Stimulated activated CD8-positive, alpha-beta memory T cell treated with anti-CD3 and anti-CD28 coated beads, Interleukin-4, amount 100 ng/mL, for 1 hour (primary cell): ENCODE measurements at places on chromosomes 7 and 10.

- no peak for DNase-seq
Measured at GRCh38 chr10:35208536-35208935, 81.9 kb downstream of the CREM start.

GRCh38 chr7:23894892-23895569 lies 185.0 kb downstream of the STK31 start:
- DNase-seq = no peak

DNA sequence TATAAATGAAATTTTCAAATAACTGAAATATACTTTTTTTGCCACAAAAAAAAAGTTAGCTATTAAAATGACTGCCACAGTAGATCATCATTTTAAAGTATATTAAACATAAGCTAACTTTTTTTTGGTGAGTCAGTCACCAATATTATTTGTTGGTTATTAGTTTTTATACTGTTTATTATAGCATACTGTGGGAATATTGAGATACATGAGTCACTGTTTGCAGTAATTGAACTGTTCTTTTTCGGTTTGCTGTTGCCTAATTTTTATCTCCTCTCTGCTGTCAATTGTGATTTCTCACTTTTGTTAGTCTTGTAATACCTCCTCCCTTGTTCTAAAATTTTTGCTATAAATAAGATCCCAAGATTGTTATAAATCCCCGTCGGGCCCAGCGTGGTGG lies 45.7 kb downstream of the BTAF1 start:
- DNase-seq = no peak

GRCh38 chr7:102009628-102010027 lies 192.2 kb downstream of the CUX1 start:
- no peak for DNase-seq

DNA sequence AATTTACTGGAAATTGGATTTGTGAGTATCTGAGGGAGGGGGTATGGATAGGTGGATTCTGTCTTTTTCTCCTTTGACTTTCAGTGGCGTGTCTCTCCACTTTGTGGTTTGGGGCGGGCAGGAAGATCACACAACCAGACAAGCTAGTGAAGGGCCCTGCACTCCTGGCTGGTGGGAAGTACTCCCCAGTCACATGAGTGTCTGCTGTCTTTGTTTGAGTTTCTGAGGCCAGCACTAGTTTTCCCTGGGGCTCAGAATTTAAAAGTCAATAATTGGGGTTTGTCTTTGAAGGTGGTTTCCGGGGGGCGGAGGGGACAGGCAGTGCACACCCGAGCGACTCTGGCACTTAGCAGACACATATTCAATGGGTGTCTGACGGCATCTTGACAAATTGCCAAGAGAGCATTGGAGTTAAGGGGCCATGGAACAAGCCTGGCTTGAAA lies 120.1 kb downstream of the WDFY4 start:
- DNase-seq = no peak

GRCh38 chr7:53131697-53132096 lies 96.3 kb downstream of the POM121L12 start:
- DNase-seq = no peak

- no peak for DNase-seq
Measured at GRCh38 chr10:91284486-91285090, 64.1 kb downstream of the PCGF5 start.

- no peak for DNase-seq
Measured at GRCh38 chr10:22495396-22495795, 150.1 kb downstream of the SPAG6 start.

GRCh38 chr7:65463184-65463583 lies 89.5 kb downstream of the ZNF92 start:
- DNase-seq = no peak

GRCh38 chr7:77866786-77867536 lies 68.4 kb downstream of the PHTF2 start:
- DNase-seq = no peak

DNA sequence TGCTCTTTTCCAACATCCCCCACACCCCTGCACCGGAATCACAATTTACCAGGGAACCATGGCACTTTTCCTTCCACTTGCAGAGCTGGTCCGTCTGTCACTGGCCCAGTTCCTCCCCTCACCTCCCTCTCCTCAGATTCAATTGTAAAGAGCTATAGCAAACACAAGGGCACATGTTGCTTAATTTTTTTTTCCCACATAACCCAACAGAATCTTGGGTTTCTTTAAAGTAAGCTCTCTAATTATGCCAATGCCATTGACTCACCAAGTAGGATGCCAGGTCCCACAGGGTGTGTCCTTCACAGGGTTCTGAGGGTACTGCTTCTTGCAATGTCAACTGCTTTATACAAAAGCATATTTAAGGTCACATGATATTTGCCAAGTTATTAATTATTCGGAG lies 262.2 kb downstream of the AUTS2 start:
- DNase-seq = no peak

- no peak for DNase-seq
Measured at GRCh38 chr10:131513901-131514300, 202.4 kb upstream of the TCERG1L start.

- DNase-seq = no peak
Measured at GRCh38 chr7:64642046-64642445, 23.9 kb upstream of the ZNF107 start.

- no peak for DNase-seq
Measured at GRCh38 chr10:84537447-84537931, 209.1 kb downstream of the CCSER2 start.

DNA sequence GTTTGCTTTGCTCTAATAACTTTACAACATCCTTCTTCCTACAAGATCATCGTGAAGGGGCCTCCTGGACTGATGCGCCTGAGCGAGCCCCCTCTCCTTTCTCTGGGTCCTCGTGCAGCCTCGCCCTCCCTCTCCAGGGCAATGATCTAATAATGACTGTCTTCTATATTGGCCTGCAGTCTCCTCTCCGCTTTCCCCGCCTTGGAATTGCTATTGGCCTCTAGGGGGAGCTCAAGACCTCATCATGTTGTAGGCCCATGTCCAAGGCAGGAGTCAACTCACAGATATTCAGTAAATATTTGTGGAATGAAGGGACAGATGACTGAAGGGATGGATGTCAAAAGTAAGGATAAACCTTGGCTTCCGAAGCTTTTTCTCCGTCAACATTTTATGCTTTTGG lies 1180.3 kb downstream of the TYW1 start:
- DNase-seq = no peak

GRCh38 chr10:63470928-63471327 lies 5.2 kb upstream of the JMJD1C start:
- DNase-seq = no peak

- DNase-seq = no peak
Measured at GRCh38 chr7:78134256-78134655, 335.7 kb downstream of the PHTF2 start.

DNA sequence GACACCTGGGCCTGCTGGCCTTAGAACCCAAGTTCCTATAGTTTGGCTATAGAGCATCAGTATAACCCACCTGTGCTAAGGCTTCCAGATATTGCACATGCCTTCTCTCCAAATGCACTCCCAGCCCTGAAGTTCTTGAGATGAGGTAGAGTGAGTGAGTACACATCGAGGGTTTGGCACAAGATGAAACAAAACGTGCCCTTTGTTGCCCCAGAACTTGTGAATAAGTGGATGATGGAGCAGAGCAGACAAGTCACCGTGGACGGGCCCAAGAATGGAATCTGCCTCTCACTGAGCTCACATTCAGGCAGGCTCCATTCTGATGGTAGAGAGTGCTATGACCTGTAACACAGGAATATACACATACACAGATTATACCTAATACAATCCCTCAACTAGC lies 73.0 kb upstream of the STK17A start:
- DNase-seq = no peak

DNA sequence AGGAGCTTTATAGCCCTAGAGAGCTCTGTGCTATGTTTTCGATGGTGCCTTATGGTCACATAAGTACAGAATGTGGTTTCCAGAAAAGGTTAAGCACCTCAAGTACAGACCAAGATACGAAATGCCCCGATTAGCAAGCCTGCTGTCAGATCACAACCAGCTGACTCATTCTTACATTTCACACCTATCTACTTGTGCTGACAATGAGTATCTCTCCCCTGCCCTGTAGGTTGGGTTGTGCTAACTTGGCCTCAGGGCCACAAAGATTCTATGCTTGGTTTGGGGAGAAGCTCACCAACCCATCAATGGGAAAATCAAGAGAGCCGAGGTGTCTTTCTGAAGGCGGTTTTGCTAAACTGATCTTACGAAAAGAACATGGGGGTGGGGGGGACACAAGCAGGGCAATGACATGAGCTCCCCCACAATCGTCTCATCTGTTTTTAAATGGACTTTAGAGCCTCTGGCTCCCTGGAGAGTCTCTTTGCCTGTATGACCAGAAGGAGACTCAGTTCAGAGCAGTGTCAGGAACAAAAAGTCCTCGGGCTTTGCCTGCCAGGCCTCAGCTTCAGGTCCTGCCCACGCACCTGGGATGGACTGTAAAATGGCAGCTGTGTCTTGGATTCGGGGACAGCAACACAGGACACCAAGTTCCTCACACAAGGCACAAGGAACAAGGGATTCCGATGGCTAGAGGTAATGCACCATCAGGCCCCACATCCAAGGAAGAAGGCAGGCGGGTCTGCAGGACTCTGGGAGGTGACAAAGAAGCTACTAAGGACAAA lies 55.1 kb downstream of the FAM53B start:
- DNase-seq = peak; percentile 24

DNA sequence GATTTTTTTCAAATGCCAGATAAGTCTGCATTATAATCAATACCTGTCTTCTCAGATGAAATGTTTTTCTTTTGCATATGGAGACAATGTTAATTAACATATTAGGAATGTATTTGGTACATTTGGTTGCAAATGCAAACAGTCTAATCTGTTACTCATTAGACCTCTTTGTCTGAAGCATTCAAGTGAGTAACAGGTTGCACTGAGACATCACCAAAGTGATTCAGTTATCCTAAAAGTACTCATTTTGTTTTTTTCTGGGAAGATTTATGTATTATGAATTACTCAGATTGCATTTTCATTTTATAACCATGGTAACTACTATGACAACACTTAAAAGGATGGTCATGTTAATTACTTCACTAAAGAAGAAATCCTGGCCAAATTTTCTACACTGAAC lies 513.6 kb downstream of the HTR7 start:
- no peak for DNase-seq

GRCh38 chr10:69730251-69731156 lies 71.2 kb upstream of the COL13A1 start:
- DNase-seq = no peak

GRCh38 chr10:82319562-82319961 lies 444.6 kb downstream of the NRG3 start:
- no peak for DNase-seq

DNA sequence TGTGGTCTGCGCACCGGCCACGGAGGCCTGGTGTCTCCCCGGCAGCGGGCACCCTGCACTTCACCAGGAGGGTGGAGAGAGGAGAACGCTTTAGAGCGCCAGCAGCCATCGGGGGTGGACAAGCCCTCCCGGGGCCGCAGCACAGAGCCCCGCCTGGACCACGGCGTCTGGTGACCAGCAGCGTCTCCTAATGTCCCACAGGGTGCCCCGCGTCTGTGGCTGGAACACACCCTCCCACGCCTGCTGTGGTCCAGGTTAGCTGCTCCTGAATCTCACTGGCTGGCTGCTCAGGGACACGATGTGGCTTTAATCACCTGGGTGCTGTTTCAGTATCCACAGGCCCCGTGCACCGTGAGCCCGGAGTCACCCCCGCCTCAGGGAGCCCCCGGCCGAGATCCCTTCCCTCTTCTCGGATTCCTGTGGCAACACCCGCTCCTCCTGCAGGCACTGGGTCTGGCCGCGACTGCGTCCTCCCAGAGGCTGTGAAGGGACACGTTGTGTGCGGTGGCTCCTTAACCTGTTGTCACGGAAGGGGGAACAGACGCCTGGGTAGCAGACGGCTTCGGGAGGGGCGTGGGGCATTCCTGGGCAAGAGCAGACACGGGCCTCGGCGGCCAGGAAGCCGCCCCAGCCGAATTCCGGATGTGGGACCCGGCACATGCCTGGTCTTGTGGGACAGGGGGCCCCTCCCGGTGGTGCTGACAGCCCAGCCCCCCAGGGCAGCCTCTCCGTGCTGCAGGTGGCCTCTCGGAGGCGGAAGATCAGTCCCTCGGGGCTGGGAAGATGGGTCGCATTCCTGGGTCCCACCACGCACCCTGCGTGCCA lies 78.9 kb downstream of the FOXL3 start:
- no peak for DNase-seq

DNA sequence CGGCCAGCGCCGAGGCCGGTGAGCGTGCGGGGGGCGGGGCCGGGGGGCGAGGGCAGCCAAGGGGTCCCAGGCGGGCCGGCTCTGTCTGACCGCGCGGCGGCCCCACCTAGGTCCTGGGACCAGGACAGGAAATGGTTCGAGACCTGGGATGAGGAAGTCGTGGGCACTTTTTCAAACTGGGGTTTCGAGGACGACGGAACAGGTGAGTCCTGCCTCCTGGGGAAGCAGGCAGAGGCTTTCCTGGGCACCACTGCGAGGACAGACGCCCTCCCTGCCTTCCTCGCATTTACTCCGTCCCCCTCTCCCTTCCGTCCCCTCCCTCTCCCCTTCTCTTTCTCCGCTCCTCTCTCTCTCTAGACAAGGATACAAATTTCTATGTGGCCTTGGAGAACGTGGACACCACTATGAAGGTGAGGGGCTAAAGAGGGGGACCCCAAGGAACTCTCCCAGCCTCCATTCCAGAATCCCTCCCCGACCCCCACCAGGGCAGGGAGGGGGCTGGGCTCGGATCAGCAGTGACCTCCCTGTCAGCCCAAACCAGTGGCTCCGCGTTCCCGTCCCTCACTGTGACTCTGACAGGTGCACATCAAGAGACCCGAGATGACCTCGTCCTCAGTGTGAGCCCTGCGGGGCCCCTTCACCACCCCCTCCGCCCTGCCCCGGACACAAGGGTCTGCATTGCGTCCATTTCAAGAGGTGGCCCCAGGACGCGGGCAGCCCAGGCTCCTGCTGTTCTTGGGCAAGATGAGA lies 2.6 kb upstream of the MUC12 start:
- no peak for DNase-seq

- no peak for DNase-seq
Measured at GRCh38 chr10:71392292-71392691, 4.4 kb upstream of the CDH23 start.

DNA sequence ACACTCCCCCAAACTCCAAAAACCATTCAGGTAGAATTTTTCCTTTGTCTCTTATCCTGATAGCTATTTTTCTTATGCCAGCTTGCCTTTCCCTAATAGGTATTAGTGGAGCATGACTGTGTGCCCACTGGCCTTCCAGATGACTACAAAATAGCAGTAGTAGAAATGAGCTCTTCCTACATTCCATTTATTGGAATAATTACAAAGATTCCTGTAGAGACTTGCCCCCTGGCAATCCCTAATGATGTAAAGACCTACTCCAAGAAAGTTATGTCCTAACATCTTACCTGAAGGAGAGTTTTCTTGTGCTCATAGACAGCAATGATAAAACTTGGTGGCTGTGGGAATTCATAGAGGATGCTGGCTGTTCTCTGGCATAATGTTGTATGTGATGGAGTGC lies 501.8 kb downstream of the GATA3 start:
- DNase-seq = no peak

DNA sequence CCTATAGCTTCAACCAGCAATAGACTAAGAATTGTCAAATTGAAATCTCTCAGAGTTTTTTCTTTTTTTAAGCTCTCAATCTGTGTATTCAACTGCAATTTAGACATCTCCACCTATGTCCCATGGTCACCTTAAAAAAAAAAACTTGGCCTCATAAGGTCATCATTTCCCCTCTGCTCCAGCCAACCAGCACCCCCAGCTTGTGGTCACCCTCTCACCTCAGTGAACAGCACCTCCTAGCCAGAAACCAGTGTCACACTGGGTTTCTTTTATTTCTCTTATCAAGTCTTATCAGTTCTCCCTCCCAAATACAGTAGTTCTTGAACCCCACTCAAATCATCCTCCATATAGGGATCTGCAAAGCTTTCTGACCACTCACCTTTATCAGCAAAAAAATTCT lies 4.0 kb downstream of the ITGB1 start:
- DNase-seq = no peak

- no peak for DNase-seq
Measured at GRCh38 chr10:116815641-116816415, 33.5 kb upstream of the ENO4 start.
